ENCODE measurements at places on chromosomes 11 and 22.

- DNase-seq: no peak
Observed at GRCh38 chr11:95085117-95085816, 4.4 kb upstream of the ENDOD1 start.

- DNase-seq: no peak
Observed at GRCh38 chr11:103499710-103500340, 390.6 kb downstream of the DYNC2H1 start.

DNA sequence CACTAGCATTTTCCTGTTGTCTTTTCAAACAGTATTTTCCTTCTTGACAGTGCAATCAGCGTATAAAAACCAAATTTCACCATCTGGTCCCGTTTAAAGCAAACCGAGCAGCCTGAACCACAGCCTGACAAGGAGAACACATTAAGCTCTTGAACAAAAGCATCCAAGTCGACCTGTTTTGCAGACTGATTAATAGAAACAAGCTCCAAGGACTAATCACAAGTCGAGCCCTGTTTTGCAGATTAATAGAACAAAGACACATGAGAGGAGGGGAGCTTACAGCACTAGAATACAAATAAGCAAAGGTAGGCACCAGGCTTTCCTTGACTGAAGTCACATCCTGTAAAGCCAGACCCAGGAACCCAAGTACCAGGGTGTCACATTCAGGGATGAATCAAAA lies 104.8 kb downstream of the MPPED2 start:
- no peak for DNase-seq

- DNase-seq: no peak
Observed at GRCh38 chr11:19216709-19217374, 15.1 kb upstream of the CSRP3 start.

DNA sequence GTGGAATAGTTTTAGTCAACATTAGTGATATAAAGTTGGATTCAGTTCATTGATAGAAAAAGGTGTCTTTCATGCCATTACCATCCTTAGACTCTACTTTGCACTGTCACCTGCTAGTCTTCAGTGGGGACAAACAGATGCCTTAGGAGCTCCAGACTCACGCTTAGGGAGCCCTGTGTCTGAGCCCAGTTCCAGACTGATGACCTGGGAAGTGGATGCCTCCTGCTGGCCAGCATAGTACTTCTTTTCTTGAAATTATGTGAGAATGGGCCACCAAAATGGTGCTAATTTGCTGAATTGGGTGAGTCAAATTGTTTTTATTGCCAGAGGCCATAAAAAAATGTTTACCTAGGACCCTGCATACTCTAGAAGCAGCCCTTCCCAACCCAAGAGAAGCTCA lies 53.9 kb downstream of the NOX4 start:
- no peak for DNase-seq

- no peak for DNase-seq
Observed at GRCh38 chr22:38721551-38721950, 15.8 kb downstream of the GTPBP1 start.

- DNase-seq: no peak
Observed at GRCh38 chr11:102994105-102994504, 38.6 kb upstream of the MMP13 start.

DNA sequence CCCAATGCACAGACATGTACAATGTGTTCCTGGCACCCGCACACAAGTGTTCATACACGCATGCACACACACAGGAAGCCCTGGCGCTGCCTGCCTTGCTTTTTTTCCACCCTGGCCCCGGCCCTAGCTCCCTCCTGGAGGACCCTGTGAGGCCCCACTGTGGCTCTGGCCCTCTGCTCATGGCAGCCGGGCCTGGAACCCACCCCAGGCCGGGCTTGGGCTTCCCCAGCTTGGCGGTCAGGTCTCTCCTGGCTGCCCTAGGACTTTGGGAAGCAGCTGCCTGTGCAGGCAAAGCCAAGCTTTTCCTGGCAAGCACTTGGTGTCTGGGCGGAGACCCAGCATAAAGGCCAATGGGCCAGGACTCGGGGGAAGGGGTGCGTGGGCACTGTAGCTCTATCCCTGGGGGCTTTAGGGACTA lies 30.5 kb downstream of the CD82 start:
- no peak for DNase-seq

- DNase-seq: no peak
Observed at GRCh38 chr11:115471367-115471766, 32.8 kb downstream of the CADM1 start.

DNA sequence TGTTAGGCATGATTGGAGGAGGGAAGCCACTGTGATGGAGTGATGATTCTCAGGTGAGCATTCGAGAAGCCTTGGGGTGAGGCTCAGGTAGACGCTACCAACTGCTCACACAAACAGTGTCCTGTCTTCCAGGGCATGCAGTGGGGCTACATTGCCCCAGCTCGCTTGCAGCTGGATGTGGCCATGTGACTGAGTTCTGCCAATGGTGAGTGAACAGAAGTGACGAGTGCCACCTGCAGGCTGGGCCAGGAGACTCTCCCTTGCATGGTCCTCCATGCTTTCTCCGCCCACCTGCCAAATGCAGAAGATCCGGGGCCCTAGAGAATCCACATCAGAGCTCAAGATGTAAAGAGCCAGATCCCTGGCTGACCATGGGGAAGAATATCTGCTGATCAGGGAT lies 195.9 kb downstream of the BCR start:
- no peak for DNase-seq

DNA sequence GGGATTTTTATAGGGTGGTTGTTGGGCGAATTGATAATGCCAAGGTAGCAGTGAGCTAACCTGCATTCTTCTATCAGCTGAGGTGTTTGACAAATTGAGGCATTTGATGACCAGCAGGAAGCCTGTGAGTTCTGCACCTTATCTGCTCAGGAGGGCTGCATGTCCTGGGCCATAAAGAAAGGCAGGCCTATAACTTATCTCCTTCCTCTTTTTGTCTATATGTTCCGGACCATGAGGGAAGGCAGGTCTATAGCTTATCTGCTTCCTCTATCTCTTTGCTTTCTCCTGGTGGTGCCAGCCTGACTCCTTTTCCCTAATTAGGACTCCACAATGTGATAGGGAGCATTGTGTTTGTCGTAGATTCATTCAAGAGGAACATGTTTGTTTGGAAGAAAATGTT lies 8.6 kb upstream of the JAM3 start:
- DNase-seq: no peak

- no peak for DNase-seq
Observed at GRCh38 chr11:47979378-47980087, 826 bp upstream of the PTPRJ start.

DNA sequence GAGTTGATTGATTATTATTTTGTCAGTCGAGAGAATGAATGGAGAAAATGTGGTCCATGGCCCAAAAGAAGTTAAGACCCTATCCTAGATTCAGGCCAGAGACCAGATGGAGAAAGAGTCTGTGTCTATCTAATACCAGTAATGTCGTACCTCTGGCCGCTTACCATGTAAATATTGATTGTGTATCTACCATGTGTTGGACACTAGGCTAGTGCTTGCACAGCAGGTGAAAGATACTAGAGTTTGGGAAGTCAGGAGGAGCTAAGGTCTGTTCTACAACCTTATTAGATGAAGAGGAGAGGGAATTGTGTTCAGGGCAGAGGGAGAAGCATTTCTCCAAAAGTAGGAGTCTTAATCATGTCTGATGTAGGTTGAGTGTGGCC lies 31.8 kb downstream of the PIK3IP1 start:
- DNase-seq: no peak

GRCh38 chr11:67195971-67196456 lies 70.3 kb upstream of the GRK2 start:
- DNase-seq: no peak

DNA sequence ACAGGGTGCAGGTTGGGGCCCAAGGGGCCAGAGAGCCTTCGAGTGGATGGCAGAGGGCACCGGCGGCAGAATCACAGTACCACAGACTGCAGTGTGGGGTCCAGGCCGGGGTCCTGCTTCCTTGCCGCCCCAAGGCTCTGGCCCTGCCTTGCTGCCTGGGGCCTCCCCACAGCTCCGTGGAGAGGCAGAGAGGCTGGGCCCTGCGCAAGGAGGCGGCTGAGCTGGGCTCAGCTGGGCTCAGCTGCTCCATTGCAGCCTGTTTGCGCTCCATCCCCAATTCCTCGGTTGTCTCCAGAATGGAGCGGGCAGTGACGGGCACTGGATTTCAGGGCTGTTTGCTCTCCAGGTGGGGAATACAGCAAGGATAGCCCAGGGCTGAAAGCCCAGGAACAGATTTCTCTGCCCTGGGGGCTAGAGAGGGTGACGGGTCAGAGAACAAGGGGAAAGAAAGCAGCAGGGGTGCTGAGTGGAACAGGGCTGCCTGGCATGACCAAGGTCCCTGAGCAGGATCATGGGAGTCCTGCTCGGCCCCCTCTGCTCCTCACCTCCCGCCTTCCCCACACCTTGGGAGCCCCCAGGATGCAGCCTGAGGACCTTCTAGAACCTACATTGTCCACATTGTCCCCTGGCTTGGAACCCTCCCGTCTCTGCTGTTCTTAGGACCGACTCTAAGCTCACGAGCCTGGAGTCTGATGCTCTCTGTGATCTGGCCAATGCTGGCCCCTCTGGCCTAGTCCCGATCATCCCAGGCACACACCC lies 18.9 kb downstream of the MRGPRG start:
- DNase-seq: no peak

GRCh38 chr11:8408151-8408941 lies 144.7 kb upstream of the LMO1 start:
- DNase-seq: no peak

- DNase-seq: no peak
Observed at GRCh38 chr11:72443016-72443415, 8.7 kb upstream of the CLPB start.

GRCh38 chr11:21622566-21622965 lies 570.3 kb upstream of the ANO5 start:
- DNase-seq: no peak

Data from activated CD8-positive, alpha-beta memory T cell treated with anti-CD3 and anti-CD28 coated beads for 1 hour (primary cell).